ENCODE measurements at places on chromosomes 3 and 15.

GRCh38 chr3:100368441-100368840 is 32.4 kb downstream of the TOMM70 start:
- DNase-seq = no peak

DNA sequence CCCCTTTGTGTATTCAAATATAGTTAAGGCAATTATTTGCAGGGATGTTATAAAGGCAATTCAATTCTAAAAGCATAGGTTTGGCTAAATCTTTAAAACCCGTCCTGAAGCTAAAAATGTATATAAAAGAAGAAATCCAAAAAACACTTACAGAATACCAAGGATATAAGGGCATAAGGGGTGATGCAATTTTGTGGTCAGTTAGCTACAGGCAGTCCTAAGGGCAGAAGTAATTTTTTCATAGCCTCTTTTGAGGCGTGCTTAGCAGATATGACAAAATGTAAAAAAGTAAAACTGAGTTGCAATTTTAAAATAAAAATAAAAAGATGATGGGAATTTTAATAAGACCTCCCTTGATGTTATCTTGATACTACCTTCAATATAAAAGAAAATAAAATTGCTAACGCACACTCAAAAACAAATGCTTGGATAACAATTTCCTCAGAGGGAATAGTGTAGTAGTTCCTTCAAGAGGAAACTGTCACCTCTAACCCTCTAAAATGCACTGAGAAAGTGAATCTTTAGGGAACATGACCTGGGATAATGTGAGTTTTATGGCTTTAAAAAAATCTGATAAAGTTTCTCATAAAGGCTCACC is 104.2 kb downstream of the MYH15 start:
- DNase-seq = no peak

- no peak for DNase-seq
These were observed 620.7 kb upstream of the ALCAM start for GRCh38 chr3:104746056-104746455.

DNA sequence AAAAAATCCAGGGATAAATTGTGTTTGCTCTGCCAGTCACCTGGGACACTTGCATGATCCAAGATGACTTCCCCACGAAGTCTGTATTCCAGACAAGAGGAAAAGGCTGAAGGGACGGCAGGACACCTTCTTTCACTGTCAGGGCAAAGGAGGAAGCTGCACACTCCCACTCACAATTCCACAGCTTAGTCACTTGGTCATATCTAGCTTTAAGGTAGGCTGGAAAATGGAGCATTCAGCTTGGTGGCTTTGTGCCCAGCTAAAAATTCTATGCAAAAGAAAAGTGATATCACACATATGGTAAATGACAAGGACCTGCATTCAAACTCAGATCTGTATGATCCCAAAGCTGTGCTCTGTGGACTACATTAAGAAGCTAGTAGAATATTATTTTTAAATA is 109.2 kb upstream of the TPM1 start:
- no peak for DNase-seq

DNA sequence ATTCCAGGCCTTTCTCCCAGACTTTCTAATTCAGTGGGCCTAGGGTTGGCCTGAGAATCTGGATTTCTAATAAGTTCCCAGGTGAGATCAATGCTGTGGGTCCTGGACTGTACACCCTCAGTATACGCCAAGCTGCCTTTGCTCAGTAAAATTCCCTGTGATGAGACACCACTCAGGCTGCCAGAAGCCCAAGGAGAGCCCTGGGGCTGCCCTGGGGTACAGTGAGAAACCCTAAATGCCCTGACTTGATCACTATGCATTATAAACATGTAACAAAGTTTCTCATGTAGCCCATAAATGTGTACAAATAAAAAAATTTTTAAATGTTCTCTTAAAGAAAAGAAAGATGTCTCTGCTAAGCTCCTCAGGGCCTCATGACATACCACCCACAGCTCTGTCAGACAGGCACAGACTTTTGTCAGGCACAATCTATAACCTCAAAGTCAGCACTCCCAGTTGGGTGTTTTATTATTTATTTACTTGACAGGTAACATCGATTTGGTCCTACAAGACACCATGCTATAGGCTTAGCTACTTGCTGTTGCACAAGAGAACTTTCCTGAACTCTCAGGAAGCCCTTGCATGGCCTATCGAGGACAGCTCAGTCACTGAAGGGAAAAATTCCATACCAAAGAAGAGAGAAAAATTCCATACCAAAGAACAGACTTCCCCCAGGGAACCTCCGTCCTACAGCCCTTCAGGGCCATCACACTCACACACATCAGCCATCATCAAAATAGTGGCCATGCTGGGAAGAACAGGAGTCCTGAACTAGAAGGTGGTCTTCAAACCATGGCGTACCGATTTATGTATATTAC is 22.7 kb downstream of the LARP6 start:
- DNase-seq = no peak

GRCh38 chr3:50245251-50245745 is 9.3 kb downstream of the GNAI2 start:
- DNase-seq = no peak

- DNase-seq = no peak
These were observed 4.2 kb downstream of the RARB start for GRCh38 chr3:25432176-25432720.
